Upper lobe of right lung (tissue), 1 donor: ENCODE measurements at places on chromosomes 6 and 20. TPM values are rescaled to one million over a fixed set of nuclear protein-coding genes. Genes with fewer than 3 reads are reported as not detected.

The SOX4 gene
- total RNA-seq, result 20.0 TPM

The OPN5 gene
- total RNA-seq, result not detected

The HUS1B gene
- 1.0 TPM for total RNA-seq

The MRPS26 gene
- total RNA-seq, result 32.0 TPM

The KCNK15 gene
- 1.1 TPM for total RNA-seq

The PDYN gene
- total RNA-seq, result not detected

DNA sequence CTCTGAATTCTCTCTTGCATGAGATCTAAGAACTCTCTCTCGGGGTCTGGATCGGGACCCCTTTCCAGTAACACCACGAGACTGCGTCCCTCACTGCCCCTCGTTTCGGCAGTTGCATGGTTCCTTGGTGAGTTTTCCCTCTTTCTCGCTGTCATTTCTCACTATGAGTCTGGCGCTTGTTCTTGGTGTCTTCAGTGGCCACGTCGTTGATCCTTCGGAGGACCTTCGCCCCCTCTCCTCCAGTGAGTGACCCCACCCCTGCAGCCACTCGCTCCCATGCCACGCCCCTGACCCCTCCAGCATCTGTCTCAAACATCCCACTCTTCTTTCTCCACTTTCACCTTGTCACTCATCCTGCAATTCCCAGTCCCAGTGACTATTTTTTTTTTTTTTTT is 23.0 kb downstream of the SYNJ2 start:
- peaks cover 42% of the 10 kb centered on the region for H3K4me1 ChIP-seq
- H3K4me3 ChIP-seq, result no peak overlapping the region
- no peaks in the 10 kb centered on the region for H3K27me3 ChIP-seq
- H3K36me3 ChIP-seq, result no peaks in the 10 kb centered on the region

DNA sequence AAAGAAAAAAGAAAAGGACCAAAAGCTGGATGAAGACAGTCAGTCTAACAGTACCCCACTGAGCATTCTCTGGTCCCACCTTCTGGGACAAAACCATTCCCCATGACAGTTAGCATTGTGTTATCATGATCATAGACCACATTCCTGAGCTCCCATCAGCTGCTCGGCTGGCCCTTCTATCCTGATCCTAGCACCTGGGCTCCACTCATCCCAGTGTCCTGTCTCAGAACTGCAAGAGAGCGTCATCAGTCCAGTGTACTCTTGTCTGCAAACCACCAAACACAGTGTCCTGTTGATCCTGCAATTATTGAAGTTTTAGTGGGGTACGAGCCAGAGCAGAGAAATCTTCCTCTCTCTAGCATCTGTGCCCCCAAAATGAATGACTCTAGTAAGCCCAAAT is 16.0 kb upstream of the TAAR1 start:
- no peak for DNase-seq
- no peaks in the 10 kb centered on the region for H3K4me1 ChIP-seq
- no peaks in the 10 kb centered on the region for H3K36me3 ChIP-seq
- no peaks in the 10 kb centered on the region for H3K27me3 ChIP-seq
- no peak overlapping the region for H3K27ac ChIP-seq
- no peak overlapping the region for H3K4me3 ChIP-seq

DNA sequence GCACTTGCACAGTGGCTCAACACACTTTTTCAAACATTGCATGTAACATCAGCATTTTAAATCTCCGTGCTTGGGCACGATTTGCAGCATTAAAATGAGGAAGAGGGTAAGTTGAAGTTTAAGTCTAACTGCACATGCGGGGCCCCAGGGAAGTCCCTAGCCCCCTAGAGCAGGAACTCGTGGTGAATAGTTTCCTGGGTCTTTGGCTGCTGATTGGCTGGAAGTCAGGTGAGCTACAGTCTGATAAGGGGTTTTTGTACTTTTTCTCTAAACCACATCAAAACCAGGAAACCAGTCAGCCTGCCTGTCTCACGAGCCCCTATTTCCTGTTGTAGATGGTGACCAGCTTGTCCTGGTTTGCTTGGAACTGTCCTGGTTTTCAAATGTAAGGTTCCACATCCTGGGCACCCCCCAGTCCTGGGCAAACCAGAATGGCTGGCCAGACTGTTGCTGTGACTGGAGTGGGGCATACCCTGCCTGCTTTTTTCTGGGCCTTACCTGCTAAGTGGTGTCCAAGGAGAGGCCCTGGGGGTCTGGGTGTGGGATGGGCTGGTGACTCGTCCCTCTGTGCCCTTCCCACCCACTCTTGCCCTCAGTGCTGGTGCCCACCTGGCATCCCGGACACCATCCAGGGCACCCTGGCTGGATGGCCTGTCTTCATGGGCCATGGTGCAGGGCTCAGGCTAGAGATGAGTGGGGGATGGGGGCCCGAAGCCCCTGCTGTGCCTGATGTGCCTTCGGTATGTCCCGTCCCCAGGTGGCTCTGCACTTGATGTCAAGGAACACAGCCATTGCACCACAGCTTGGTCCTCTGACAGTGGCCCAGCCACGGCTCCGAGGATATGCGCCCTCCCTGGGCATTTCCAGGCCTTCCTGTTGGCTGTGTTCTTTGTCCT is 31.8 kb downstream of the SUN5 start:
- H3K27ac ChIP-seq, result peak overlapping the region; percentile 55
- no peak overlapping the region for H3K4me3 ChIP-seq
- peaks cover 5% of the 10 kb centered on the region for H3K4me1 ChIP-seq
- no peaks in the 10 kb centered on the region for H3K36me3 ChIP-seq
- H3K27me3 ChIP-seq, result no peaks in the 10 kb centered on the region

DNA sequence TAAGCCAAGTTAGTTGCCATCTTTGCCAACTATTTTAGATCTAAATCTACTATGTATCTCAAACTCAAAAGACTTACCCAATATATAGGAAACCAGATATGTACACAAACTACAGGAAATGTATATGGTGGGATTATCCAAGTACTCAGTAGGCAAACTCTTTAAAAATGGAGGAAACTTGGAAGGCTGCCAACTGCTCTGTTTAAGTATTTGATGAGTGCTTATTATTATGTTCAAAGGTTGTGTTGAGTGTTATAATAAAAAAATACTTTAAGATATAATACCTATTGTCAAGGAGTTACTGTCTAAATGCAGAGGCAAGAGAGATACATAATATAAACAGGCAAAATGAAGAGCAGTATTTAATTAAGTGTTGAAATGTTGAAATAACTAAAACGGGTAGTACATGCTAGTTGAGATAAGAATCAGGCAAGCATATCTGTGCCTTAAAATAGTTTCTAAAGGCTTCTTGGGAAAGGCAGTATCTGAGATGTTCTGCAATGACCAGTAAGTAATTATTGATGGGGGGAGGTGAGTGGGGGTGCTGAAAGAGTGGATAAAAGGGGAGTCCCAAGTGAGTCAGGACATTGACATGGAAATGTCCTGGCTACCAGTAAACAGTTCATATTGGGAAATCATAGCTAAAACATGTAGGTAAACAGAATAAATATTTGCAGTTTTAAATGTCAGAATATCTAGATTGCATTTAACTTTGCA is 6.5 kb upstream of the DST start:
- H3K4me3 ChIP-seq, result no peak overlapping the region
- no peak for DNase-seq
- peaks cover 34% of the 10 kb centered on the region for H3K36me3 ChIP-seq
- H3K27me3 ChIP-seq, result no peaks in the 10 kb centered on the region

- no peaks in the 10 kb centered on the region for H3K27me3 ChIP-seq
- DNase-seq, result no peak
- H3K4me3 ChIP-seq, result no peak overlapping the region
- H3K27ac ChIP-seq, result no peak overlapping the region
- no peaks in the 10 kb centered on the region for H3K36me3 ChIP-seq
Measured at GRCh38 chr6:83247471-83247870, 54.3 kb downstream of the RWDD2A start.

- H3K27me3 ChIP-seq, result no peaks in the 10 kb centered on the region
- H3K27ac ChIP-seq, result peak overlapping the region; percentile 77
- H3K4me3 ChIP-seq, result peak overlapping the region; percentile 74
- H3K4me1 ChIP-seq, result peaks cover 52% of the 10 kb centered on the region
Measured at GRCh38 chr6:33416386-33417127, 1.4 kb downstream of the CUTA start.

GRCh38 chr20:9011121-9011520 is 57.8 kb upstream of the PLCB4 start:
- H3K27me3 ChIP-seq, result no peaks in the 10 kb centered on the region
- no peaks in the 10 kb centered on the region for H3K4me1 ChIP-seq
- no peak overlapping the region for H3K27ac ChIP-seq
- no peak for DNase-seq

DNA sequence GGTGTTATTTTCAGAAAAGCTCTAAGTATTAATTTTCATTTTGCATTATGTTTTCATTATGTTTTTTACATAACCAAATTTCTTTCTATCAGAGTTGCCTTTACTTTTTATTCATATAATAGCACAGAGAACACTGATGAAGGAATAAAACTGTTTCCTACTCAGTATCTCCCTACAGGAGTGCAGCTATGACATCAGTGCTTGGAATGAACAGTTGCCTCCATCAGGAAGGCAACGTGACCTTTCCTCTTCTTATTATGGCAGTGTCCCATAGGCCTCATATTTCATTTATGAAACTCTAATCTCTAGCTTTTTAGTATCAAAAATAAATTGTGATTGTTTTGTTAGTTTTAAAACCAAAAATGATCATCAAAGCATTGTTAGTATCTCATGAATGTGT is 712.8 kb downstream of the CD109 start:
- no peaks in the 10 kb centered on the region for H3K27me3 ChIP-seq
- no peaks in the 10 kb centered on the region for H3K36me3 ChIP-seq
- DNase-seq, result no peak
- H3K27ac ChIP-seq, result no peak overlapping the region
- no peak overlapping the region for H3K4me3 ChIP-seq
- no peaks in the 10 kb centered on the region for H3K4me1 ChIP-seq

DNA sequence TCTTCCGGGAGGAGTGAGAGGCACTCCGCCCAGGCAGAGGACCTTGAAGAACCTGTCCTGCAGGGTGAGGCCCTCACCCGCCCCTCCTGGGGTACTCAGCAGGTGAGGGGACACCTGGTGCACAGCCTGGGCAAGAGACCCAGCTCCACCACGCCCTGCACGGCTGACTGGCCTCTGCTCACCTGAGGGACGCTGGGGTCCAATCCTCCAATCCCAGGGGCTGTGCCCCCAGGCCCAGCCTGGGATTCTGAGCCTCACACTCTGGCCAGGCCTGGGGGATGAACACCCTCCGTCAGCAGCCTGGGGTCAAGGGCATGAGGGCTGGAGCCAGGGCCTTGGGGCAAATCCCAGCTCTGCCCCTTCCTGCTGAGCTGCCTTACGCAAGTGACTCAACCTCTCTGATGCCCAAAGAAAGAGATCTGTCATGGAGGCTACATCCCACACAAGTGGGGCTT is 149.9 kb upstream of the PTPN1 start:
- H3K4me1 ChIP-seq, result peaks cover 11% of the 10 kb centered on the region
- no peaks in the 10 kb centered on the region for H3K36me3 ChIP-seq
- H3K4me3 ChIP-seq, result no peak overlapping the region
- no peak overlapping the region for H3K27ac ChIP-seq
- no peaks in the 10 kb centered on the region for H3K27me3 ChIP-seq

- no peak overlapping the region for H3K27ac ChIP-seq
- H3K36me3 ChIP-seq, result no peaks in the 10 kb centered on the region
- no peak overlapping the region for H3K4me3 ChIP-seq
- H3K4me1 ChIP-seq, result no peaks in the 10 kb centered on the region
- H3K27me3 ChIP-seq, result no peaks in the 10 kb centered on the region
Measured at GRCh38 chr6:4459032-4459431, 317.2 kb upstream of the CDYL start.

DNA sequence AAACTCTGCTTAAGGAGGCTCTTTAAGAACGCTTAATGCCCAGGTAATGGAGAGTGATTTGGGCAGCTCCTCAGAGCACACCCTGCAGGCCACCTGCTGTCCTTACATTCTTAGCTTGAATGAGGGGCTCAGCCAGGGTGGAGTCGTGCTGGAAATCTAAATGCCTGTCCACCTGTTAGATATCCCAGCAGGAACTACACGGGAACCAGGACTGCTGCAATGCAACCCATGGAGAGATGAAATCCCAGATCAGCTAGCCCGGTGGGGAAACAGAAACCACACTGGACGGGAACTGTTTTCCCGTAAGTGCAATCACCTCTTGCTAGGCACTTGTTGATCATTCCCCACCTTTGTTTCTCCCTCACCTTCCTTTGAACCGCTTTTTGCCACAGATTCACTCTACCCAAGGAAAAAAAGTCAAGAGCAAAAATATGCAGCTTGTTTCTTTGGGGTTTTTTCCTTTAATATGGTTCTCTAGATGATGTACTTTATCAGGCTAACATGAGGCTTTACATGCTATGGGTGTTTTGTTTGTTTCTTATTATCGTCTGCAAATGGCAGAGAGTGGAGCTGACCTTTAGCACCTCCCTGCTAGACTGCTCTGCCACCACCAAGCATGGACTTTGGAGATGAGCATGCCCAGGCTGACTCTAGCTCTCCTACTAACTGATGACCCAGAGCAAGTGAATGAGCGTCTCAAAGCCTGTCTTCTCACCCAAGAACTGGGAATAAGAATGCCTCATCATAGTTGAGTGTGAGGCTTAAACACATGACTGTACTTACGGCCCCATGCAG is 125.9 kb upstream of the TNFAIP3 start:
- no peaks in the 10 kb centered on the region for H3K27me3 ChIP-seq
- no peak overlapping the region for H3K4me3 ChIP-seq
- DNase-seq, result no peak
- no peaks in the 10 kb centered on the region for H3K4me1 ChIP-seq
- H3K27ac ChIP-seq, result no peak overlapping the region

- H3K36me3 ChIP-seq, result no peaks in the 10 kb centered on the region
- DNase-seq, result peak; percentile 64
- H3K27ac ChIP-seq, result no peak overlapping the region
Measured at GRCh38 chr20:4108495-4109306, 93.3 kb upstream of the RNF24 start.

DNA sequence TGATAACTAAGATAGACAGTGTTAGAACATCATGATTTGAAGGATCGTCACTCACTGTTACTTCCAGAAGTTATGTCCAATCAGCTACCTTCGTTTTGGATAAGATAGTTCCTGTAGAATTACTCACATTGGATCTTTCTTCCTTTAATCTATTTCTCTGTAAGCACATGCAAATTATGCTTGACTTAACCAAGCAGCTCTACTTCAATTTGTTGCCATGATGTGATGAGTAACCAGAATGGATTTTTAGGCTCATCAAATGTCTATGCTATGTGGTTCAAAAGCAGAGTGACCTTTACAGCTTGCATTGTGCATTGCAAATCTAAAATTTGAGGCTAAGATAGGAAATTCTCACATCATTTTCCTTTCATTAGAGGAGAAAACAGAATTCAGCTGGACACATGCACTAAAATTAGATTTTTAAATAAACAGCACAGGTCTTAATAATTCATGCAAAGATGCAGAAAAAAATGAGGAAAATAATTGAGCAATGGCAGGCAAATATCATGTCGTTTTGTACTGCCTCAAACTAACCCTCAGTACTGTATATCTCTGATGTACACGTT is 76.7 kb upstream of the ZFP64 start:
- H3K4me1 ChIP-seq, result no peaks in the 10 kb centered on the region
- H3K27ac ChIP-seq, result no peak overlapping the region
- no peak overlapping the region for H3K4me3 ChIP-seq
- H3K36me3 ChIP-seq, result no peaks in the 10 kb centered on the region
